NCI-H187 (cell line): ENCODE measurements at places on chromosomes 3 and 15.

GRCh38 chr3:47669026-47669749 lies 90.5 kb upstream of the CSPG5 start:
- no peak for DNase-seq

DNA sequence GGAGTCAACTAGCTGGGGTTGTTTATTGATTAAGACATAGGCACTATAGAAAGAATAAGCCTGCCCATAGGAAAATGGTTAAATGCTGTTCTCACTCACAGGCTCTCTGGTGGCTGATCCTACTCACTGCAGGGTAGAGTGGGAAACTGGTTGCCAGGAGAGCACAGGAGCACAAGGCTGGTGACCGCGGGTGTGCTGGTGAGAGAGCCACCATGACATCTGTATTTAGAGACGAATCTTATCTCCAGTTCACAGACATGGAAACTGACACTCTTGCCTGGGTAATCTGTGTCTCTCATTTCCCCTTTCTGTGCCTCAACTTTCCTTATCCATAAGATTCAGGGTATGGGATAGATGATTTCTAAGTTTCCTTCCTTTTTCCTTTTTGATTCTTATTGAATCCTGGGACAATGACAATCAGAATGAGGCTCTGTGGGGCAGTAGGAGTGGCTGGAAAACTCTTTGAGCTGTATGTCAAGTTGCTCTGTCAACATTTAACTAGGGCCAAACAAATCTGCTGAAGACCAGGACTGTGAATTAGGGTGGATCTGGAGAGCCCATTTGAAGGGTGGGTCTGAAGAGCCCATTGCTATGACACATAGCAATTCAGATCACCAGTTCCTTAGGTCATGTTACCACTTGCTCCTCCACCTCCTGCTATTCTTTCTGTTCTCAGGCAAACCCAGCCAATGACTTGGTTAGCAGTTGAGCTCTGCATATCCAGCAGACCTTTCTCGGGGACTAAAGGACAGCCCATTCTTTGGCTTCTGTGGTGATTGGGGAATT lies 286.1 kb upstream of the TBL1XR1 start:
- DNase-seq: peak; percentile 4

DNA sequence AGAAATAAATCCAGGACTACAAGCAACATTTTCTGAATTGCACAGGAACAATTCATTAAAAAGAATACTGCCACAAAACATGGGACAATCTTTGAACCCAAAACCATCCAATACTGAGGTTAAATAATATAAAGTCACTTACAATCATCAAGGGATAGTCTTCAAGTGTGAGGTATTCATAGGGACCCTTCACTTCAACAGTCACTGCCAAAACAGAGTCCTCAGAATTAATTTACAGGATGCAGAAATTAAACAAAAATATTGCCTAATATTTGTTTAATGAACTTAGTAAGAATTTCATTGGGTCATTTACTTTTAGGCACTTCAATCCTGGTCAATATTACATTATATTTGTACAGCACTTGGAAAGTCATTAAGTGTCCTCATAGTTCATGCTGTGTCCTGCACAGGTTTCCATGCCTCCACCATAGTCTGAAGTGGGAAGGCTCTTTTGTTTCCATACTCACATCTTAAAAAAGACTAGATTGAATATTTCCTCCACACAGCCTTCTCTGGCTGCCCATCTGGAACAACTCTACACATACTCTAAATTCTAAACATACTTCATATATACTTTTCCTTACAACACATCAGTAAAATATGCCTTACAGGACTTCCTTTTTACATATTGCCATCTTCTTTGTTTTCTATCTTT lies 31.6 kb upstream of the VPS39 start:
- DNase-seq: no peak

DNA sequence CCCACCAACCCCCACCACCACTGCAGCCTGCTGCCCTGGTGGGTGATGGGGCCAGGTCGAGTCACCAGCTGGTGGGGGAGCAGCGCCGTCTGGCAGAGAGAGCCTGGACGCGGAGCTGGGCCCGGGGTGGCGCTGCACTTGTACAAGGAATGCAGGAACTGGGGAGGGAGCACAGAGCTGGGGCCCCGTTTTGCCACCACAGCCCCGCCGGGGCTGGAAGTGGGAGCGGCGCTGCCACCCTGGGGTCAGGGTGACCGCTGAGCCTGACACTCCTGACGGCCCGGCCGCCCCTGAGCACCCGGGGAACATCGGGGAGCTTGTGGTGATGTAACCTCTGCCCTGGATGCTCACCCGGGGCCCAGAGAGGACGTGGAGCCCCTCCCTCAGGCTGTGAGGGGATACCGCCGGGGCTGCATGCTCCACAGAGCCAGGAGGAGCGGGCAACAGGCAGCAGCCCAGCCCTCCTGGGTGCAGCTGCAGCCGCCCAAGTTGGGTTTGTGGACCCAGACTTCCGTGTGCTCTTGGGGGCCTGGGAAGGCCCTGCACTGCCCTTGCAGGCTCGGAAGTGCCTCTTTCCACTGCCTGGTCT lies 32.6 kb upstream of the IREB2 start:
- no peak for DNase-seq

GRCh38 chr15:39285663-39286062 lies 295.2 kb upstream of the THBS1 start:
- DNase-seq: no peak

- DNase-seq: no peak
Measured at GRCh38 chr15:96344060-96344705, 13.7 kb downstream of the NR2F2 start.

- DNase-seq: no peak
Measured at GRCh38 chr3:126166009-126166408, 14.4 kb downstream of the ALDH1L1 start.

GRCh38 chr3:171113716-171114115 lies 87.2 kb upstream of the SLC2A2 start:
- DNase-seq: no peak

GRCh38 chr3:60841355-60841754 lies 409.9 kb downstream of the FHIT start:
- DNase-seq: no peak

DNA sequence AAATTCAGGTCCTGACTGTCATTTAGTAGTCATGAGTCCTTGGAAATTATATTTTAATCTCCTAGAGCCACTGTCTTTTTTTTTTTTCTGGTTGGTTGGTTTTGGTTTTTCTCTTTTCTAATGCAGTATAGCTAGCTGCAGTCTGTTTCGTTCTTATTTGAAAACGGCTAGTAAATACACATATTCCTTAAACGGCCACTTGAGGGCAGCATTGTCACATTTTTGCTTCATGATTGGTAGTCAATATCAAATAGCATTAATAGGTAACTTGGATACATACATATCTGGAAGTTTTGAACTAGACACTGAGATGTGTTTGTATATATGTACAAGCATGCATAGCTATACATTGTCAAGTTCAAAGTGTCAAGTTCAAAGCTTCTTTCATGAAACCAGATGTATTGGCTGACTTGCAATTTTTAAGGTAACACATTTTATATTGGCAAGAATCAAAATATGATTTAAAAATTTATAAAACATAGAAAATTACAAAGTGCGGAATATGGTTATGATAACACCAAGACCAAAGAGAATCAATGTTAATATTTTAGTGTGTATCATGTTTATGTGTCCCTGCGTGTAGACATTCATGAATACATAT lies 22.5 kb downstream of the GABRA5 start:
- peak; percentile 23 for DNase-seq

- no peak for DNase-seq
Measured at GRCh38 chr3:42214565-42215283, 51.3 kb downstream of the CCK start.

DNA sequence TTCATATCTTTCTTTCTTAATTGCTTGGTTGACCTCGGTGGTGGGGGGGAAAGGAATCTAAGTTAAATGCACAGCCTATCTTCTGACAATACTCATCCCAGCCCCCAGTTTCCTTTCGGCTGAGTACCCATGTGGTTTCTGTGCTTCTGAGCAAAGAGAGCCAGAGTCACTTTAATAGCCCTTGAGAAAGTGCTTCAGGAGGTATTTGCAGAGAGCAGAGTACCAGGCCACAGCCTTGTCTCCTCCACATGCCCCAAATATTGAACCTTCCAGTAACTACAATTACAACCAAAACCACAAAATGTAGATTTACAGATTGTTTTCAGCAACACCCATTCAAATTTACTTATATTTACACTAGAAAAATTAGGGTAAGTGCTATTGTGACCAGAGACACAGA lies 647.4 kb downstream of the NR2F2 start:
- peak; percentile 20 for DNase-seq

- DNase-seq: no peak
Measured at GRCh38 chr3:63132461-63133250, 145.5 kb upstream of the SYNPR start.

GRCh38 chr3:185317674-185318073 lies 45.3 kb upstream of the MAP3K13 start:
- no peak for DNase-seq

DNA sequence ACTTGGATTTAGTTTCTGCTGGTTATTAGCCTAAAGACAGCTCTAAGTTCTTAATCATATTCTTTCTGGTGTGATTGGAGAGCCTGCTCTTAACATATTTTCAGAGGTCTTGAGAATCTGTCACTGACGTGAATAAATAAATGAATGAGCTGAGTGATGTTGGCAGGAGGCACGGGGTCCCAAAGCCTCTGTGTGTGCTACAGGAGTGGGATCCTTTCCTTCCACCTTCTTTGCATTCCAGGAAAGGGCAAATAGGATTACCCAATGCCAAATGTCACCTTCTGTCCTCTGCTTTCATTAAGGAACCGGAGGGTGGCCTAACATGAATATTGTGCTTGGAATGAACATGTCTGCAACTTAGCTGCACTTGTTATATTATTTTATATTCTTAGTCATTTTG lies 53.1 kb downstream of the CD47 start:
- no peak for DNase-seq

GRCh38 chr3:121231872-121232271 lies 313.9 kb downstream of the POLQ start:
- no peak for DNase-seq

- DNase-seq: no peak
Measured at GRCh38 chr3:123759311-123759710, 124.8 kb downstream of the MYLK start.

GRCh38 chr15:38682861-38683260 lies 118.2 kb upstream of the RASGRP1 start:
- no peak for DNase-seq

GRCh38 chr3:114939920-114940319 lies 207.2 kb downstream of the ZBTB20 start:
- DNase-seq: no peak

GRCh38 chr15:68806220-68807060 lies 14.3 kb downstream of the ANP32A start:
- no peak for DNase-seq

- DNase-seq: no peak
Measured at GRCh38 chr3:101262393-101263240, 57.8 kb downstream of the IMPG2 start.

GRCh38 chr15:66053991-66054390 lies 184.7 kb downstream of the RAB11A start:
- DNase-seq: no peak

- no peak for DNase-seq
Measured at GRCh38 chr15:48823237-48823636, 12.4 kb upstream of the CEP152 start.

- no peak for DNase-seq
Measured at GRCh38 chr3:164351131-164351530, 727.2 kb downstream of the SI start.

DNA sequence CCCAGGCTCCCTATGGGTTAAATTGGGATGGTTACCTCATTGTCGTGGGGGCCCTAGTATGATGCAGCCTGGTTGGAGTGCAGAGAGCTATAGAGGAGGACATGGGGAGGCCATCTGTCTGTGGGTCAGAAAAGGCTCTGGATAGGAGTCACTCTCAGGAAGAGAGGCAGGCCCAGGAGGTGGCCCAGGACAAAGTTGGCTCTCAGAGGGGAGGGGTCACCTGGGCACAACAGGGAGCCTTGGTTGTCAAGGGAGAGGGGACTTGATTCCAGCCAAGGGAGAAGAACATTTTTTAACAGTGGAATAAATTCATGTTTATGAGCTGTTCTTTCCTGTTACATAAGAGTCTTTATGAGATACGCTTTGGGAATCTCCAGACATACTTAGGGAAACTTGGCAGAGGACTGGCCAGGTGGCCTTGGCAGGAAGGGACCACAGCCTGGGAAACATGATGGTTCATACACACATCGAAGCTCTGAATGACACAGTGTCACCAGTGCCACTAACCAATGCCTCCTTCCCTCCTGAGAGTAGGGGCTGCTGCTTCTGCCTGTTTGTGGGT lies 27.5 kb upstream of the LCTL start:
- DNase-seq: no peak

- DNase-seq: no peak
Measured at GRCh38 chr3:87509401-87509800, 233.0 kb upstream of the POU1F1 start.

DNA sequence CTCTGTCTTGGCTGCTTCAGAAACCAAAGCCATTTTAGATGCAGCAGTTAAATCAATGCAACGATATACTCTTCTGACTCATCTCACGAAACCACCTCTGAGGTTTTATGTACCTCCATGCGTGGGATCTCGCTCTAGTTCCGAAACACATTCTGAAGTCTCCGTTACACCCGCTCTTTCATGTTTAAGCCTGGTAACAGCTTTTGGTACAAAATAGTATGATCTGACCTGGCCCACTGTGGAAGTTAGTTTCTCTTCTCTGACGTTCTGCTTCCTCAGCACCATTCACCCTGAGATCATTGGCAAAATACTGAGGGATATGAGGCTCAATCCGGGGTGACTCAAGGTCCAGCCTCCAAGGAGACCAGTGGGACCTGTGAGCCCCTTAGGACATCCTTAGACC lies 121.9 kb downstream of the TMEM266 start:
- DNase-seq: no peak

DNA sequence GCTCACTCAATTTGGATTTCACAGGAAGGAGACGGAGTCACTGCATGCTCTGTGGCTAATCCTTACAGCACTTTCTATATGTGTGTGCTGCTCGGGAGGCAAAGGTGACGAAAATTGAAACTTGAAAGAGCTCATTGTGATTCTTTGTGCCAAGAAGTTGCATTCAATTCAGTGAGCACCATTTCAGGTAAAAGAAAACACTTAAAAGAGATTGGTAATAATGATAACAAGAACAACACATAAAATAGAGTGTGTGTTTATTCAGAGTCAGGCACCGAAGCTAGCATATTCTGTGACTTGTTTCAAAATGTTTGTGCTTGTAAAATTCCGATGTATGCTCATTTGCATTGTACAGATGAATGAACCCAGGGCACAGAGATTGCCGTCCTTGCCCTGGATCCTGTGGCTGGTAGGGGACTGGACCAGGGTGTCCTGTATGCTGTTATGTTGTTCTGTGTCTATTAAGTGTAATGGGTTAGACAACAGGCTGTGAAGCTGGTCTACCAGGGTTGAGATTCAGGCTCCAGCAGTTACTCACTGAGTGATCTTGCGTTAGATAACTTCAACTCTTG lies 193.3 kb upstream of the PROK2 start:
- DNase-seq: no peak

- DNase-seq: no peak
Measured at GRCh38 chr15:71495398-71495780, 315.0 kb upstream of the NR2E3 start.

- DNase-seq: no peak
Measured at GRCh38 chr3:101677436-101678286, 729 bp upstream of the ZBTB11 start.

GRCh38 chr3:194933465-194933864 lies 247.8 kb downstream of the FAM43A start:
- no peak for DNase-seq
